ENCODE measurements at places on chromosomes 1 and 21. TPM values are rescaled to one million over a fixed set of nuclear protein-coding genes. Genes with fewer than 3 reads are reported as not detected.

DNA sequence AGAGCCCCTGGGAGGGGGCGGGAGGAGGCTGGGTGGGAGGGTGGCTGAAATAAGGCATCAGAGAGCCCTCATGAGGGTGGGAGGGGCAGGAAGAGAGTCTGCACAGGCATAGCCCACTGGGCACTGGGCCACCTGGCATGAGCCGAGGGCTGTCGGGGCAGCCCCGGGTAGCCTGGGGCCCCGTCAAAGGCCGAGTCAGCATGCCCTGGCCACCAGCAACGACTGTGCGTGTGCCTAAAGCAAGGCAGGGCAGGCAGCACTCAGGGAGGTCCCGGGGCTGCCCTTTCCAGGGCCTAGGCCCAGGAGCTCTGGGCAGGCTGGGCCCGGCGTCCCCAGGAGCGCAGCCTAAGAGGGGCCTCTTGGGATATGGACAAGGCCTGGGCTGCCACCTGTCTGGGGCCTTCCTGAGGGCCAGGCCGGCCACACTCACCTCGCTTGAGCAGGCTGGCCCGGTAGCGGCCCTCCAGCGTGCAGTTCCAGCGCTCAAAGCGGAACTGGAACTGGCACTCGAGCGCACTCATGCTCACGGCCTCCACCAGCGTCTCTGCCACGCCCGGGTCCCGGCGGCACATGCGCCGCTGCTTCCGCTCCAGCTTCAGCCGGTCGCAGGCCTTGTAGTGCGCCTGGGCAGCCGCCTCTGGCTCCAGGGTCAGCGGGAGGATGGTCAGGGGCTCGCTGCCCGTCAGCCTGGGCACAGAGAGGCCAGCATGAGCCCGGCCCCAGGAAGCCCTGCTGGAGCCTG, 22.7 kb downstream of the WNT9A start:
- no peak overlapping the region for H3K4me3 ChIP-seq
- no peaks in the 10 kb centered on the region for H3K36me3 ChIP-seq
- DNase-seq: no peak
- H3K27ac ChIP-seq: no peak overlapping the region
- H3K4me1 ChIP-seq: no peaks in the 10 kb centered on the region
- no peaks in the 10 kb centered on the region for H3K27me3 ChIP-seq

DNA sequence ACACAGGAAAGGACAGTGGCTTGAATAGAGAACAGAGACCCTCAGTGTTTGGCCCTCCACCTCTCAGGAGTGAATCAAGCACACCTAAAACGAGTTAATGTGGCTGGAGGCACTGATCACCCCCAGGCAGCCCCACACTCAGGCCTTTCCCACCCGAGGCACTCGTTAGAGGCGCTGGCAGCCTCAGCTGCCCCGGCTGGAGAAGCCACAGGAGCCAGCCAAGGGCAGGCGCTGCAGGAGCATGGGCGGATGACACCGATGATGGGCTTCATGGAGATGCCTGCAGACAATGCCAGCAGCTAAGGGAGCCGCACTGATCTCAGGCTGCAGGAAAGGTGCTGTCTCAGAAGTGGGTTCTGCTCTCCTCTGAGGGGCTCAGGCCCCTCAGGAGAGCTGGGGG, 24.1 kb upstream of the ABCG1 start:
- no peaks in the 10 kb centered on the region for H3K27me3 ChIP-seq
- H3K4me1 ChIP-seq: peaks cover 6% of the 10 kb centered on the region
- DNase-seq: no peak
- H3K4me3 ChIP-seq: no peak overlapping the region
- no peak overlapping the region for H3K27ac ChIP-seq
- no peaks in the 10 kb centered on the region for H3K36me3 ChIP-seq

GRCh38 chr1:3598051-3598491, 13.2 kb downstream of the MEGF6 start:
- no peak overlapping the region for H3K27ac ChIP-seq
- H3K4me3 ChIP-seq: no peak overlapping the region
- no peaks in the 10 kb centered on the region for H3K36me3 ChIP-seq
- H3K27me3 ChIP-seq: no peaks in the 10 kb centered on the region
- DNase-seq: no peak

DNA sequence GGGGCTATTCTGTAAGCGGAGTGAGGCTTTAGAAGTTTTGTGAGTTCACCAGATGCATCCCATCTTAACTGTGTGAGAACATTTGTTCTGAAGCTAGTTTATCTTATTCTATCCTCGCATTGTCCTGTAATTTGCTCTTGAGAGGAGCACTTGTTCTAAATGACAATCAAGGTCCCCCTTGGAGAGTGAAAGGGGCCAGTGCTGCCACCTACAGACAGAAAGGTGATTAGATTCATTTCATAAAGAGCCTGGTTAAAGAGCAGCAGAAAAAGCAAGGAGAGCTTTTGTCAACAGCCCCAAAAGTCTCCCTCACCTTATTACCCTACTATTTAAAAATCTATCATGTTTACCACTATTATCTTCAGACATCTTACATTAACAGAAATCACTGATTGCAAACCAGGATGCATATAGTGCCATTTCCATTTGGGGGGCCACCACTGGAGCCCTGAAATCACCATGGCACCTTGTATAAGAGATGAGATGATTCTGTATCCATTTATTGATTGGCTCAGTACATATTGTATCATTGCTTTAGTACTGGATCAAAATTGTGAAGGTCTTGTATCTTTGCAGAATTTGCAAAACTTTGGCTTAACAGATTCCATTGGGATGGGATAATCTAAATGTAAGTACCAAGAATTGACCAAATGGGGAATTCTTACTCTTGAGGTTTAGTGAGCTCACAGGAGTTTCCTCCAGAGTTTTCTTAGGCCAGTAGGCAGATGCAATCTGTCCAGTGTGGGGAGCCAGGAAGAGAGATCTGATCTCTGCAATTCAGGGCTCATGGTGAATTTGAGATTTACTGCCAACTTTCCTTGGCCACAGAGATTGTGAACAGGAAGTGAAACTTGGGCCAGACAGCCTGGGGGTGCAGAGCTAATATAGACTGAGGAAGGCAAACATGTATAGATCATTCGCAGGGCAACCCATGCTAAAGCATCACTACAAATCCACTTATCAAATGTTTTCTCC, 64.3 kb upstream of the TRABD2B start:
- no peaks in the 10 kb centered on the region for H3K27me3 ChIP-seq
- no peak overlapping the region for H3K27ac ChIP-seq
- H3K4me3 ChIP-seq: no peak overlapping the region
- H3K4me1 ChIP-seq: peaks cover 7% of the 10 kb centered on the region

DNA sequence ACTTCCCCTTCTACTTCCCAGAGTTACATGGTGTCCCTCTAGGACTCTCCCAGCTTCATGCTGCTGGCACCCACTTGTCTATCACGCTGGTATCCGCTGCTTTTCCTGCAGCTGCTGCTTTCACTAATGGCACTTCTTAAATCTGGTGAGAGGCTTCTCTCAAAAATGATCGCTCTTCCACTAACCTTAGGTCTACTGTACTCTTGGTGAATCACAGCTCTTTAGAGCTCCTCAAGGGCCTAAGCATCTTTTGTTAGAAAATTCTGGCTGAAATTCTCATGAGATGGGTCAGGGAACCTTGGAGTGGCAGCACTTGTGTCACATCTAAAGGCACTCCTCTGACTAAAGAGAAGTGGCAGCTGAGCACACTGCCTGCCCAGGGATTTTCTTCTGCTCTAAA, 32.1 kb downstream of the ZMYND12 start:
- H3K4me1 ChIP-seq: peaks cover 27% of the 10 kb centered on the region
- no peak overlapping the region for H3K27ac ChIP-seq
- no peaks in the 10 kb centered on the region for H3K27me3 ChIP-seq
- no peak overlapping the region for H3K4me3 ChIP-seq
- H3K36me3 ChIP-seq: no peaks in the 10 kb centered on the region

DNA sequence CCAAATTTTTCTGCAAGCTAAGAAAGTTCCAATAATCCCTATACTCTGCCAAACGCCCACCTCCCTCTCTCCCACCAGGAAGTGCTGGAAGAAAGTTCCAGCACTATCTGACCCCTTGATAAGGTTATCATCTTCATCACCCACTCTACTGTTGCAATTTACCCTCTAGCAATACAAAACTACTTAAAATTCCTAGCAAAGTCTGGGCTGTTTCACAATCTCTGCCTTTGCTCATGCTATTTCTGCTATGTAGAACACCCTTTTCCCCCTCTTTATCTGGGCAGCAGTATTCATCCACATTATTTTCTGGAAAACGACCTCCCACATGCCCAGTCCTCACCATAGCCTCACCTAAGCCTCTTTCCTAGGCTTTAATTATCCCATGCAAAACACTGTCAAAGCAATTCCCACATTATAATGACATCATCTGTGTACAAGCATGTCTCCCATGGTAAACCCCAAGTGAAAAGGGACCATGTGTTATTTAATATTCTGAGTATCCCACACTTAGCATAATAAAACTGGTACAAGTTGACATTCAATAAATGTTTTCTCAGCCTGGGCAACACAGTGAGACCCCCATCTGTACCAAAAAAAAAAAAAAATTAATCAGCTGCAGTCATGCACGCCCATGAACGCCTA, 12.0 kb downstream of the F11R start:
- H3K27me3 ChIP-seq: no peaks in the 10 kb centered on the region
- no peaks in the 10 kb centered on the region for H3K36me3 ChIP-seq
- H3K4me3 ChIP-seq: no peak overlapping the region
- H3K27ac ChIP-seq: no peak overlapping the region

- H3K4me1 ChIP-seq: no peaks in the 10 kb centered on the region
- H3K27ac ChIP-seq: no peak overlapping the region
- no peak for DNase-seq
- no peaks in the 10 kb centered on the region for H3K36me3 ChIP-seq
- no peak overlapping the region for H3K4me3 ChIP-seq
- no peaks in the 10 kb centered on the region for H3K27me3 ChIP-seq
Measured at GRCh38 chr1:165542647-165543046, 1.2 kb upstream of the LRRC52 start.

DNA sequence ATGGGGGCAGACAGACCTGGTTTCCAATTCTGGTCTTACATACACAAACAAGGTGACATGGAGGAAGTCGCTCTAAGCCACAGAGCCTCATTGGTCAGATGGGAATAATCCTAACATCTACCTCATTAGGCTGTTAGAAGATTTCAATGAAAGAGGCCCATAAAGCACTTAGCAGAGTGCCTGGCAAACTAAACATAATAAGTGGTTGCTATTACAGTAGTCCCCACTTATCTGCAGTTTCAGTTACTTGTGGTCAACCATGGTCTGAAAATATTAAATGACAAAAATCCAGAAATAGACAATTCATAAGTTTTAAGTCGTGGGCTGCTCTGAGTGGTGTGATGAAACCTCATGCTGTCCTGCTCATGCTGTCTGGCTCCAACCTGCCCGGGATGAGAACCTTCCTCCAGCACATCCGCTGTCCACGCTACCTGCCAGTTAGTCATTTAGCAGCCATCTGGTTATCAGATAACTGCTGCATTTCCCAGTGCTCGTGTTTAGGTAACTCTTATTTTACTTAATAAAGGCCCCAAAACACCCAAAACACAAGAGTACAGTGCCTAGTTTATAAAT, 112.3 kb downstream of the DDX20 start:
- DNase-seq: no peak
- H3K27me3 ChIP-seq: no peaks in the 10 kb centered on the region
- H3K27ac ChIP-seq: no peak overlapping the region
- H3K4me1 ChIP-seq: no peaks in the 10 kb centered on the region
- no peak overlapping the region for H3K4me3 ChIP-seq
- no peaks in the 10 kb centered on the region for H3K36me3 ChIP-seq

GRCh38 chr1:186228749-186229148, 146.3 kb downstream of the TPR start:
- DNase-seq: no peak
- H3K27ac ChIP-seq: no peak overlapping the region
- H3K27me3 ChIP-seq: no peaks in the 10 kb centered on the region
- H3K4me1 ChIP-seq: no peaks in the 10 kb centered on the region
- H3K4me3 ChIP-seq: no peak overlapping the region

DNA sequence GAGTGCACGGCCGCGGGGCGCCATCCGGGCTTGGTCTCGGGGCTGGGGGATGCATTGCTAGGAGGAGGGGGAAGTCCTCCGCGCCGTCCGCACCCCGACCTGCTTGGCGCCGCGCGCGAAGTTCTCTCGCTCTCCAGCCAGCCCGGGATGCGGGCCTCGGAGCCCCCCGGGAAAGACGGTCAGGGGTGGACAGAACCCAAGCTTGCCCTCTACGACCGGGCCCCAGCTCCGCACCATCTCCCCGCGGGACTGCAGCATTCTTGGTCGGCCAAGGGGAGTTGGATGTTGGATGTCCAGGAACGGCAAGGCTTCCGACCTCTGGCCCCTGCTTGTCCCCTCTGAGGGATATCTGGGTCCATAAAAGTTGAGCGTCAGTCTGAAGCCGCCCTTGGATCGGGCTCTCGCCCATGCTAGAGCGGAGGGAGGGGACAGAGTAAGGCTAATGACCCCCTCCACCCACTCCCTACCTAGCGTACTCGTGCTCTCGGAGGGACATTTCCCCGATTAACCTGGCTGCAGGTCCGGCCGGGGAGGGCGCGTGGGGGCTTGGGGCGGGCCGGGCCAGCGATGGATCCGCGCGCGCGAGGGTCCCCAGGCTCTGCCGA, 522 bp downstream of the DISP3 start:
- H3K4me3 ChIP-seq: peak overlapping the region; percentile 63
- no peaks in the 10 kb centered on the region for H3K27me3 ChIP-seq
- H3K27ac ChIP-seq: no peak overlapping the region

DNA sequence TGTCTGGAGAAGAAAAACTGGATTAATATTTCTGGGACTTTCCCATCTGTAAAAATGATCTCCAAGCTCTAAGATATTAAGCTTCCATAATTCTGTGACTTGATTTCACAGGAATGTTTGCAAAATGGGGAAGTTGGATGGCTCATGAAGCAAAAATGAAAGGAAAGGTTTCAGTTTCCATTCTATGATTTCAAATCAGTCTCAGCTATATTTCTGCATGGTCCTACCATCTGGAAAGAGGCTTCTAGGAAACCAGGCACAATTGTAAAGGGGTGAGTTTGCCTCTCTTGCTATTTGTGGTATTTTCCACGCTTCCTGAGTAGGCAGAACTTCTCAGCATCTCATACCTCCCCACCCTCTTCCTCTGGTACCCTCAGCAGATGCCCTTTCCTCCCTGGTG, 22.4 kb upstream of the ACTN2 start:
- H3K27ac ChIP-seq: no peak overlapping the region
- no peaks in the 10 kb centered on the region for H3K36me3 ChIP-seq
- DNase-seq: no peak
- H3K4me3 ChIP-seq: no peak overlapping the region
- H3K27me3 ChIP-seq: no peaks in the 10 kb centered on the region

DNA sequence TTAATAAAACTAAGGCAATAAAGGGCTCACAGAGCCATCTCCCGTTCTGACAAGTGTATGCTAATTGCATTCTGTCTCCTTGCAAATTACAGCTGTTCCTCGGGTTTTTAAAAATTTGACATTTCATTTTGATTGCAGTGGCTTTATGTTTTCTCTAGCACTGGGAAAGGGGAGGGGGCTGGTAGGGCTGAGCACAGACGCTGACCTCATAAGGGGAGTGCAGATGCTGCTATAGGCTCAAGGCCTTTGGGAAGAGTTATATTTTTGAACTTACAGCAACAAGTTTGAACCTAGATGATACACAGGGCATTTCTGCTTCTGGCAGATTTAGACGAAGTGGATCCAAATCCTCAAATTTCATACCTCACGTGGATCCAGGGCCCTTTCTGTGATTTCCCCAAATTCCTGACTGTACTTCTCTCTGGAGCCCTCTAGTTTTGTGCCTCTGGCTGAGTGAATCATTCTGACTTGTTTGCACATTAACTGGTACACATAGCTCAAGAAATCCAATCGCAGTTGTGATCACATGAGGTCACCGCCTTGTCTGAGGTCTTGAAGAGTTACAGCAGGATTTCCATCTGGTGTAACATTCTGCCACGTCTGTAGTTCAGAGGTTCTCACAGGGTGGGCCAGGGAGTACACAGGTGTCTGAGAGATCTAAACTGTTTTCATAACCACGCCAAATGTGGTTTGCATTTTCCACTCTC, 230.3 kb downstream of the C1orf94 start:
- no peaks in the 10 kb centered on the region for H3K4me1 ChIP-seq
- H3K36me3 ChIP-seq: no peaks in the 10 kb centered on the region
- H3K27ac ChIP-seq: no peak overlapping the region
- H3K4me3 ChIP-seq: no peak overlapping the region

The FLG gene
- total RNA-seq: not detected

The AADACL3 gene
- total RNA-seq: not detected

The RIIAD1 gene
- not detected for total RNA-seq
